ENCODE measurements at places on chromosomes 6 and 20. TPM values are rescaled to one million over a fixed set of nuclear protein-coding genes. Genes with fewer than 3 reads are reported as not detected.

The CLPSL1 gene
- not detected for total RNA-seq

The MYB gene
- not detected for total RNA-seq

The RAB22A gene
- total RNA-seq = 26.5 TPM

The TSPO2 gene
- not detected for total RNA-seq

The TMC2 gene
- total RNA-seq = not detected

The CCN5 gene
- 994 TPM for total RNA-seq

The SLC17A3 gene
- not detected for total RNA-seq

The ABCC10 gene
- total RNA-seq = 58.9 TPM

The HLA-DMB gene
- total RNA-seq = 13.5 TPM

GRCh38 chr6:16002332-16003196, 126.3 kb upstream of the MYLIP start:
- H3K36me3 ChIP-seq = no peaks in the 10 kb centered on the region
- no peaks in the 10 kb centered on the region for H3K4me1 ChIP-seq
- no peaks in the 10 kb centered on the region for H3K27me3 ChIP-seq
- no peak for DNase-seq

DNA sequence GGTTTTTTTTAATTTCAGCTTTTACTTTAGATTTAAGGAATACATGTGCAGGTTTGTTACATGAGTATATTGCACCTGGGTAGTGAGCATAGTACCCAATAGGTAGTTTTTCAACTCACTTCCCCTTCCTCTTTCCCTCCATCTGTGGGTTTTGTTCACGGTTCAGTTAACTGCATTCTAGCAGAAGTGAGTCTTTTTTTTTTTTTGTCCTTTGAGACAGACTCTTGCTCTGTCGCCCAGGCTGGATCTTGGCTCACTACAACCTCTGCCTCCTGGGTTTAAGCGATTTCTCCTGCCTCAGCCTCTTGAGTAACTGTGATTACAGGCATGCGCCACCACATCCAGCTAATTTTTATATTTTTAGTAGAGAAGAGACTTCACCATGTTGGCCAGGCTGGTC, 8.7 kb downstream of the UBR2 start:
- no peaks in the 10 kb centered on the region for H3K27me3 ChIP-seq
- H3K4me3 ChIP-seq = no peak overlapping the region
- peaks cover 18% of the 10 kb centered on the region for H3K4me1 ChIP-seq
- no peak for DNase-seq
- H3K27ac ChIP-seq = no peak overlapping the region

DNA sequence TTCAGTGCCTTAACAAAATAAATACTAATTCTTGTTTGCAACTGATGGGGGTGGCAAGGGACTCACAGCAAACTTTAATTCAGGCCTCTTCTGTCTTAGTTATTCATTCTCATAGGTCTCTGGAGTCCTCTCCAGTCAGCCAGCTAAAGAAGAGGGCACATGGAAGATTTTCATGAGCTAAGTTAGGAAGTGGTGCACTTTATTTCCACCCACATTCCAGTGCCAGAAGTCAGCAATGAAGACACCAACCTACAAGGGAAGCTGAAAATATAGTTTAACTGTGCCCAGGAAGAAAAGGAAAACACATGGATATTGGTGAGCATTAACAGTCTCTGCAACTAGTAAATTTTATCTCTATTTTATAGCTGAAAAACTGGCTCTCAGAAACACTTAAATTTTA, 16.7 kb upstream of the IRAK1BP1 start:
- H3K27me3 ChIP-seq = no peaks in the 10 kb centered on the region
- H3K4me3 ChIP-seq = no peak overlapping the region
- no peaks in the 10 kb centered on the region for H3K4me1 ChIP-seq
- no peak overlapping the region for H3K27ac ChIP-seq
- H3K36me3 ChIP-seq = no peaks in the 10 kb centered on the region

- no peak for DNase-seq
- H3K4me1 ChIP-seq = no peaks in the 10 kb centered on the region
- no peak overlapping the region for H3K4me3 ChIP-seq
- no peaks in the 10 kb centered on the region for H3K36me3 ChIP-seq
- H3K27me3 ChIP-seq = no peaks in the 10 kb centered on the region
These were observed 40.2 kb upstream of the TRAM2 start for GRCh38 chr6:52617087-52617486.

DNA sequence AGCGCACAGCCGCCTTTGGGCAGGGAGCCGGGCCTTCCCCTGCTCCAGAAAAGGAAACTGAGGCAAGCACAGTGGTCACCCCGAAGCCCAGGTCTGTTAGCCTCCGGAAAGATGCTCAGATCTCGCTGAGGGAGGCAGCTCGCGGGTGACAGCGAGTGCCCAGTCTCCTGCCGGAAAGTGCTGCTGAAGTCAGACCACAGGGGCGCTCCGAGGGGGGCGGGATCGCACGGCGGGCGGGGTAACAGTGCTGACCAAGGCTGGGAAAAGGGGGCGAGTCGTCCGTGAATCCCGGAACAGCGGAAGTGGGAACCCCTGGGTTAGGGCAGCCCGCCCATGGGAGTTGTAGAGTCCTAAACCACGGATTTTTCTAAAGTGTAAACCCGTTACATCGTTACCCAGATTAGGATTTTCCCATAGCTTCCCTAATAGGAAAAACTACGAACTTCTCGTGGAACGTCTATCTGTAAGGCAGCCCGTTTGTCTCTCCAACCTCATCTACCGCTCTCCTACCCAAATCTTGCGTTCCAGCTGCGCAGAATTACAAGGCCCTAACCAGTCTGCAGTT, 504 bp downstream of the VPS16 start:
- H3K4me3 ChIP-seq = peak overlapping the region; percentile 98
- H3K36me3 ChIP-seq = no peaks in the 10 kb centered on the region
- no peaks in the 10 kb centered on the region for H3K4me1 ChIP-seq
- peak overlapping the region; percentile 78 for H3K27ac ChIP-seq
- DNase-seq = peak; percentile 51

DNA sequence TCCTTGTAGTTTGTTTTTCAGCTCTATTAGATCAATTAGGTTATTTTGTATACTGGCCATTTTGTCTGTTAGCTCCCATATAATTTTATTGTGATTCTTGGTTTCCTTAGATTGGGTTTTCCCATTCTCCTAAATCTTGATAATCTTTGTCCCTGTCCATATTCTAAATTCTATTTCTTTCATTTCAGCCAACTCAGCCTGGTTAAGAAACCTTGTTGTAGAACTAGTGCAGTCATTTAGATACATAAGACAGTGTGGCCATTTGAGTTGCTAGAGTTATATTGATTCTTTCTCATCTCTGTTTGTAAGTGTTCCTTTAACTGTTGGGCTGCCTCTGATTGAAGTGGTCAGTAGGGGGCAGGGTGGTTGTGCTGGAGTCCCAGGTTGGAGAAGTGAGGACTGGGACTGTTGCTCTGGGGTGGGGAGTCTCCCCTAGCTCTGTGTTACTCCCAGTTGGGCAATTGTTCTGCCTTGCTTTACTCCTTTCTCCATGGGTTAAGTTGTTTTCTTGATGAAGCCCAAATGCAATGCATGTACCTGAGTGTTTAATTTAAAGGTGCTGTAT, 98.8 kb upstream of the NRN1 start:
- no peak for DNase-seq
- H3K27me3 ChIP-seq = no peaks in the 10 kb centered on the region
- no peaks in the 10 kb centered on the region for H3K36me3 ChIP-seq
- no peak overlapping the region for H3K4me3 ChIP-seq
- H3K27ac ChIP-seq = no peak overlapping the region

DNA sequence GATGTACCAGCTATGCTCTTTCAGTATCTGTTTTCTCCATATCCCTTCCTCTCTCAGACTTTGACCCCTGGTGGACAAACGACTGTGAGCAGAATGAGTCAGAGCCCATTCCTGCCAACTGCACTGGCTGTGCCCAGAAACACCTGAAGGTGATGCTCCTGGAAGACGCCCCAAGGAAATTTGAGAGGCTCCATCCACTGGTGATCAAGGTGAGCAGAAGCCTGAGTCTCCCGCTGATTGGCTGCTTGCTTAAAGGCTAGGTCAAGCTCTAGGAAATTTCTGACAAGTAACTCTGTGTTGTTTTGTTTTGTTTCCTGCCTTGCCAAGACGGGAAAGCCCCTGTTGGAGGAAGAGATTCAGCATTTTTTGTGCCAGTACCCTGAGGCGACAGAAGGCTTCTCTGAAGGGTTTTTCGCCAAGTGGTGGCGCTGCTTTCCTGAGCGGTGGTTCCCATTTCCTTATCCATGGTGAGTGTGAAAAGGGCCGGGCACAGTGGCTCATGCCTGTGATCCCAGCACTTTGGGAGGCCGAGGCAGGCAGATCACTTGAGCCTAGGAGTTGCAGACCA, 28.6 kb downstream of the C6orf89 start:
- H3K4me1 ChIP-seq = peaks cover 20% of the 10 kb centered on the region
- H3K36me3 ChIP-seq = peaks cover 21% of the 10 kb centered on the region
- no peak for DNase-seq

DNA sequence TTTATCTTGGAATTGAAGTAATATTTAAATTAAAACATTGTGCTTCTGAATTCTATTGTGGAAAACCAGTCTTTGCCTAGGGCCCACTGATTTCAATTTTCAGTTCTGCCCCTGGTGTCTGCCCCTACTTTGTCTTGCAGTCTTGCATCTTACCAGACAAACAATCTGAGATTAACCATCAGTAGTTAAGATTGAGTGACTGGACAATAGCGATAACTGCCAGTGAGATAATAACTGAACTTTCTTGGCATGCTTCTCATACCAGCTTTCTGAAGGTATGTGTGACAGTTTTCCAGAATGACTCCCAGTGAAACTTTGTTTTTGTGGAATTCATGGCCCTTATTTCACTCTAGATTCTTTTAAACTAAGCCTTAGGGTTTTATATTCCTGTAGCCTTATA, 53.5 kb downstream of the KCNQ5 start:
- H3K27me3 ChIP-seq = no peaks in the 10 kb centered on the region
- no peak overlapping the region for H3K27ac ChIP-seq
- DNase-seq = no peak
- H3K4me3 ChIP-seq = no peak overlapping the region
- H3K36me3 ChIP-seq = no peaks in the 10 kb centered on the region
- H3K4me1 ChIP-seq = no peaks in the 10 kb centered on the region

GRCh38 chr6:32885698-32886286, 31.8 kb downstream of the PSMB9 start:
- peaks cover 3% of the 10 kb centered on the region for H3K4me1 ChIP-seq
- H3K27ac ChIP-seq = no peak overlapping the region
- no peaks in the 10 kb centered on the region for H3K36me3 ChIP-seq
- H3K27me3 ChIP-seq = no peaks in the 10 kb centered on the region
- no peak overlapping the region for H3K4me3 ChIP-seq
- no peak for DNase-seq

GRCh38 chr20:37749620-37750403, 56.0 kb downstream of the CTNNBL1 start:
- peaks cover 7% of the 10 kb centered on the region for H3K36me3 ChIP-seq
- H3K27ac ChIP-seq = no peak overlapping the region
- no peaks in the 10 kb centered on the region for H3K4me1 ChIP-seq
- DNase-seq = no peak

DNA sequence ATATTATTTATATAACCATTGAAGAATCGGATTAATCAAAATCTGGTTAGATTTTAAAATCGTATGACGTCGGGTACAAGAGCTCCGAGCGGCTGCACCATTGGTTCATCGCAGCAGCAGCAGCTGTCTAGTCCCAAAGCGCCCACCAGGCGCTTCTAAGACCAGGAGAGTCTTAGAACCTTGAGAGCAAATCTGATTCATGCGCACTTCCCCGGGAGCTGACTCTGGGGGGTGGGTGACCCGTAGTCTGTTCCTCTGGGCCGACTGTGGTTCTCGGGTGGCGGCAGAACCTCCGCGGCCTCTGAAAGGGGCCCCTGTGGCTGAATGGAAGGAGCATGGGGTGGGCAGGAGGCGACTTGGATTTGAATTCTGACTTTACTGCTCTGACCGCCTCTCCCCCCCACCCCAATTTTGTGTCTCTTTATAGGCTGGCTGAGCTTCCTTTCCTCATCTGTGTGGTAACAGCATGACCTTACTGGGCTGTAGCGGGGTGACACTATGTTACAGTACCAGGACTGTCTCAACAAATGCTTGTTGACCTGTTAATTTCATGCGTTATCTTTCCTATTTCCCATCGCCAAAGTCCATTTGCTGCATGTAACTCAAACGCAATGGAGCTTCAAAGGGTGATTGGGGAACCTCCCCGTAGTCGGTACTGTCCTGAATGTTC, 119.7 kb downstream of the RTN4IP1 start:
- no peak for DNase-seq
- H3K36me3 ChIP-seq = no peaks in the 10 kb centered on the region
- H3K4me3 ChIP-seq = peak overlapping the region; percentile 85
- no peaks in the 10 kb centered on the region for H3K27me3 ChIP-seq
- no peak overlapping the region for H3K27ac ChIP-seq
- peaks cover 30% of the 10 kb centered on the region for H3K4me1 ChIP-seq

- H3K4me3 ChIP-seq = peak overlapping the region; percentile 77
- peaks cover under 1% of the 10 kb centered on the region for H3K36me3 ChIP-seq
- peaks cover 11% of the 10 kb centered on the region for H3K4me1 ChIP-seq
- H3K27me3 ChIP-seq = no peaks in the 10 kb centered on the region
- DNase-seq = peak; percentile 46
These were observed 961 bp downstream of the RRBP1 start for GRCh38 chr20:17680836-17681725.

GRCh38 chr6:122553697-122554096, 56.5 kb upstream of the PKIB start:
- H3K36me3 ChIP-seq = no peaks in the 10 kb centered on the region
- H3K27ac ChIP-seq = no peak overlapping the region
- no peak overlapping the region for H3K4me3 ChIP-seq
- H3K4me1 ChIP-seq = no peaks in the 10 kb centered on the region
- no peak for DNase-seq

GRCh38 chr6:18680842-18681241, 293.7 kb downstream of the RNF144B start:
- H3K36me3 ChIP-seq = no peaks in the 10 kb centered on the region
- H3K27me3 ChIP-seq = no peaks in the 10 kb centered on the region
- H3K27ac ChIP-seq = no peak overlapping the region
- H3K4me1 ChIP-seq = no peaks in the 10 kb centered on the region

DNA sequence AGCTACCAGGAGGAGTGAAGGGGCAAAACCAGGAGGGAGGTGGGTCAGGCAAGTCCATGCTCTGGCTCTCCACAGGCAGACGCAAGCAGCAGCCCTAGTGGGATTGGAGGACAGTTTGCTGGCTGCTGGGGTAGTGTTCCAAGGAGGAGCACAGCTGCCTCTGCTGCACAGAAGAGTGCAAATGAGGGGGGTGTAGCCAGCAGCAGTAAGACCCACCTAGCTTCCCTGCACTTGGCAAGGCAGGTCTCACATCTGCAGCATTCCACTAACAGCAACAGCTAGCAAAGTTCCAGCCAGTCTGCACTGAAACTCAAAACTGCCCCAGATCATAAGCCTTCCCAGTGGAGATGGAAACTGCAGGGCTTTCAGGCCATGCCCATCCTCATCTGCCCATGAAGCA, 405.0 kb downstream of the UTRN start:
- no peaks in the 10 kb centered on the region for H3K36me3 ChIP-seq
- H3K27me3 ChIP-seq = no peaks in the 10 kb centered on the region
- H3K27ac ChIP-seq = no peak overlapping the region
- DNase-seq = no peak
- no peaks in the 10 kb centered on the region for H3K4me1 ChIP-seq

DNA sequence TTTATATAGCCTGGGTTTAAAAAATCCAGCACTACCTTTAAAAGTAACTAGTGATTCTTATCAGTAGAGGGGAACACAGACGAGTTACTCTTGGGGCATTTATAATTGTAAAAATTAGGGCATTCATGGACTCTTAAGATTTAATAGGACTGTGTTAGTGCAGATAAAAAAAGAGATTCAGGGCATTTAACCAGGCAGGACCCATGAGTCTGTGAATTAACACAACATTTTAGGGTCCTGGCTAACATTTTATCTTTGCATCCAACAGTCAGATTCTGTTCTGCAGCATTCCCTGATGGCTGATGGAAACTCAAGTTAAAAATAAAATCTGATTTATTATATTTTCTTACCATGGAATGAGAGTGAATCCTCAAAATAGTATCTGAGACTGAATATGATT, 774.3 kb downstream of the PHF3 start:
- H3K36me3 ChIP-seq = no peaks in the 10 kb centered on the region
- no peak overlapping the region for H3K4me3 ChIP-seq
- no peaks in the 10 kb centered on the region for H3K4me1 ChIP-seq
- H3K27me3 ChIP-seq = no peaks in the 10 kb centered on the region
- no peak for DNase-seq

Data from thoracic aorta (tissue), 2 donors.